ENCODE measurements at places on chromosomes 12 and 14.

DNA sequence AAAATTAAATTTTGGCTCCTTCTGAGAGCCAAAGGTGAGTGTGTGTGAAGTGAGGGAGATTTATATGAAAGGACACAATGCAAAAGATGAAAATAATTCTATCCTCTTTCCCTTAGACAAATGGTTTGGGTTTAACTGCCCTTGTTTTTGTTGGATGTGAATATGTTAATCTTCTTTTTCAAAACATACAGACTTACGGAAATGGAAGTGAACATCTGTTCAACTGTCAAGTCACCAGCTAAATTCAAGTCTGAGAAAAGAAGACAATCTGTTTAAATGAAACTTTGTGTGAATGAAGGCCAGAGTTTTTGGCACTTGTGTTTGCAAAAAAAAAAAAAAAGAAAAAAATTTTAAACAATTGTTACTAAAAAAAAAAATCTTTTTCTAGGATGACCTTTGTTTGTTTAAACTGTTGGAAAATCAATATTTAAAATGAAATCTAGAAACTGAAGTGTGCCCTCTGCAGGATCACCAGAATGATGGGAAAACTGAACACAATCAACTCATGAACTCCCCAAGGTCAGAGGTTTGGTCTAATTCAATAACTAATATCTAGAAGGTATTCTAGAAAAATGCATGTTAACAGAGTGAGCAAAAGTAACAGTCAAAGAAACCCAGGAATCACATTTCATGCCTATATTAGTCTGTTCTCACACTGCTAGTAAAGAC is 448.8 kb downstream of the FLRT2 start:
- DNase-seq: no peak

GRCh38 chr14:100302616-100303015 is 3.6 kb downstream of the SLC25A29 start:
- no peak for DNase-seq

- DNase-seq: no peak
Measured at GRCh38 chr12:53977596-53978445, 3.1 kb upstream of the HOTAIR start.

DNA sequence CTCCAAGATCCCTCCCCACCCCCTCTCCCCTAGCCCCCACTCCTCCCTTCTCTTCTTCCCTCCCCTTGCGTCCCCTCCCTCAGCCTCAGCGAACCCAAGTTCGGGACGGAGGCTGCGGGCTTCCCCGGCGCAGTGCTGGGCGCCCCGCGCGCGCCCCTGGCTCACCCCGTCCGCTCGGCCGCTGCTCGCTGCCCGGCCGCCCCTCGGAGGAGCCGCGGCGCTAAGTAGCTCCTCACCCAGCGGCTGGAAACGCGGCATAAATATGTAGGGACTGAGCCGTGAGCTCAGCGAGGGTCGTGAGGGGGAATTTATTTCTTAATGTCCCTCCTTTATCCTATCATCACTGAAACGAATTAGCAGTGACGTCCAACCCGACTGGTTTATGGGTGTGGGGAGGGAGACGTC is at the start of gene NOS1:
TSS of gene NOS1 (minus strand) at position 280 of the 405 bp plus-strand sequence. CDS start 30,557 bp downstream, outside the sequence.
- no peak for DNase-seq

DNA sequence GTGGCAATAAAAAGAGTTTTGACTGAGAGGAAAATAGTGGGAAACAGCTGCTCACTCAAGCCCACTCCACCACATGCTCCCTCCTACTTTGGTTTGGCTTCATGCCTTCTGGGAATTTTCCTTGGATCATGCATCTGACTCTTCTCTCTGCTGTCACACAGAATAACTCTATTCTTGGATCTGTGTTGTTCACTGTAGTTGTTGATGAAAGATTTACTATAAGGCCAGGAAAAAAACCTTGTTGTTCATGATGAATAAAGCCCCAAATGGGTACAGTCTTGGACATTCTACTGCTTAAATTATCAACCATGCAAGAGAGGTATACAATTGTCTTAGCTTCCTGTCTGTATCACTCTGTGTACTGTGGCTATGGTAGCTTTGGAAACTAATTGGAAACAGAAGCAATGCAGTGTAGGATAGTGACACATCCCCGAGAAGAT is 70.5 kb downstream of the TMX1 start:
- peak; percentile 40 for DNase-seq

- DNase-seq: no peak
Measured at GRCh38 chr12:60920841-60921495, 1325.1 kb downstream of the SLC16A7 start.

DNA sequence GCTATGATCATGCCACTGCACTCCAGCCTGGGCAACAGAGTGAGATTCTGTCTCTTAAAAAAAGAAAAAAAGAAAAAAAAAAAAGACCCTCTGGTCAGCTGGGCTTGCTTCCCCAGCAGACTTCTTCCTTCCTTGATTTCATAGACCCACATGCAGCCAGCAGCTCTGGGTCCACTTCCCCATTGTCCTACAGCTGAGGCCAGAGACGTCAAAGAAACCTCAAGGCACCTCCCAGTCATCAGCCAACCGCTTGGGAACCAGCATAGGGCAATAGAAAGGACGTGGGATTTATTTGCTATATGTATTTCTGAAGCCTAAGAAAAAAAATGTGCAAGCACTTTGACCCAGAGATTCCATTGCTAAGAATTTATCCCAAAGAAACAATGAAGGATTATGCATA is 35.4 kb upstream of the SPPL3 start:
- no peak for DNase-seq

DNA sequence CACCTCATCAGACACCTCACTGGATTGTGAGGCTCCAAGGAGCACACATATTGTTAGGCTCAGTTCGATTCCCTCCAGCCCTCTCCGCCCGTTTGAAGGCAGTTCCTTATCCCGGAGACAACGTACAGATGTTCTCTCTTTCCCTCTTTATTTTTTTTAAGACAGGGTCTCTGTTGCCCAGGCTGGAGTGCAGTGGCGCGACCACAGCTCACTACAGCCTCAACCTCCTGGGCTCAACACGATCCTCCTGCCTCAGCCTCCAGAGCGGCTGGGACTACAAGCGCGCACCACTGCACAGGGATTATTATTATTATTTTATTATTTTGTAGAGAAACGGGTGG is 718 bp upstream of the TROAP start:
- DNase-seq: no peak

DNA sequence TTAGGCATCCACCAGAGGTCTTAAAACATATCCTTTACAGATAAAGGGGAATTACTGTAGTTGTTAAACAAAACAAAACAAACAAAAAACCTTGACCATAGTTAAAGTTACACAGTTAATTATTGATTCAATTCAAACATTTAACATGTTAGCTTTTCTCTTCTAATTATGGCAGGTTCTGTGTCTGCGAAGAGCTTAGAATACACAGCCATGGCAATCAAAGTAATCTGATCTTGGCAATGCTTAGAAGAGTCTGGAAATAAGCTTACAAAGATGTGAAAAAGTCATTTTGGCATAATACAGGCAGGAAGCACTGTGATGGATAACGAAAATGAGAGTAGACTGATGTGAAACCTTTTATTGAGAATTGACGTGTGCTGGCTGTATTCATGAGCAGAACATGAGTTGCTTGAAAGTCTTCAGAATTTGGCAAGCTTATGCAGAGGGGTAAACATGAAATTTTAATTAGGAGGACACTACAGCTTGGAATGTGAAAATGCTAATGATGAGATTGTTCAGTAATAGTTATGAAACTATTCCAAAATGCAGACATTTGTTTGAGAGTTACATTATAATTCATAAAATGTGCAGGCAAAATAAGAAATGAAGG is 629.6 kb downstream of the FSCB start:
- no peak for DNase-seq

- DNase-seq: no peak
Measured at GRCh38 chr12:124474709-124475108, 92.7 kb downstream of the NCOR2 start.

DNA sequence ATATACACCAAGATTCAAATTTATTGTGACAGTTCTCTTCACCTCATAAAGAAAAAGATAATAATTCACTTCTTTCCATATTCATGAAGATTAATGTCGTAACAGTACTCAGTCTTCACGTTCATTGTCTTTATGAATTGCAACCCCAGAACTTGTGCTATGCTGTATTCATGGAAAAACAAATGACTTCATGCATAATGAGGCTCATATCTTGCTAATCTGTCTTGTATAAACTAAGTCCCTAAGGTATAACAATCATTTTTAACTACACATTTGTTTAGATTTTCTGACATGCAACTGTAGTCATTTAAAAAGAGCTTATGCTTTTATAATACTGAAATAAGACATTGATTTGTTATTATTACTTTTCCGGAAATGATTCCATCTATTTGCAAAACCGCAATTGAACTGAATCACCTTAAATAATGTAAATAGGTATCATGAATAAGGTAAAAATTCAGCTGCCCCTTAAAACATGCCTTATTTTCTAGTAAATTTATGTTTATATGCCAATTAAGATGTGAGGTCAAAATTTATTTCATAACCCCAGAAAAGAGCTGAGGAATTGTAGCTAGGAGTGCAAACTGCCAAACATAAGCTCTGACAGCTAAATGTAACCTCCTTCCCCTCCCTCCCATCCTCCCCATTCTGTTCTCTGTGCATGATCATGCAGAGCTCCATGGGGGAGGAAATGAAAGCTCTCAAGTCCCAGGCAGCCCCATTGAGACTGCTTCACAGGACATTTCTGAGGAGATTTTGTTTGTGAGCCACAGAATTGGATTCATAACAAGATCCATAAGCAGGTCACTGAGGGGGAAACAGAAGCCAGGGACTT is 301.6 kb downstream of the ATP23 start:
- DNase-seq: no peak

DNA sequence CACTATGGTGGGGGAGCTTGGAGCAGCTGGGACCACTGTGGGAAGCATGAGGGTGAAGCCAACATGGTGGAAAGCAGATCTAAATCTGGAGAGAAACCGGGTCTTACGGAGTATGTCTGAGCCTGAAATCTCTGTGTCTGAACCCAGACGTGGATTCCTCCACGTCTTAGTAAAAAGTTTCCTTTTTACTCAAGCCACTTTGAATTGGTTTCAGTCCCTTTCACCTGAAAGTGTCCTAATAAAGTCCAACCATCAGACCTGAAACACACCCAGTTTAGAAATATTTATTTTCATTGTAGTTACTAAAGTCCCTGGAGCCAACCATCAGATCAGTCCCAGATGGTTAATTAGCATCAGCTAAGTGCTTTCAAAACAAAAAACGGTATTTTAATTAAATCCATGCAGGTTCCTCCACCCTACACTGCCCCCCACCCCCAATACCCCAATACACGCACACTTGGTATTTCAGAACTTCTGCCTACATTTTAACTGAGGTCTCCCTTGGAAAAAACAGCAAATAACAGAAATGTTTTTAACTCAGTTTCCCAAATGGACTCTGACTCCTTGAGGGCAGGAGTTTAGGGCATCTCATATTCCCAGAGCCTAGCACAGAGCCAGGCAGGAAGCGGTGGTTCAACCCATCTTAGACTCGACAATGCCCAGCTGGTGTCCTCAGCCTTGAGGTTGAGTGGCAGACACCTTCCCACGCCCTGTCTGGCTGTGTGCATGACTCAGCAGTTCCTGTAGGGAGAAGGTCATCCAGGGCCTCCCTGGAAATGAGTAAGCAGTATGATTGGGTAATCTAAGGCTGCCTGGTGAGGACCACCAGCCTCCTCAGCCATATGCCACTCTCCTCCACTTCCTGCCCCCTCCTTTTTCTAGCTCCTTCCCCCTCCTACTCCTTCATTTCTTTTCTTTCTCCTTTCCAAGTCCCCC is 175.8 kb downstream of the TTC8 start:
- DNase-seq: peak; percentile 49

- no peak for DNase-seq
Measured at GRCh38 chr12:25681580-25681979, 128.5 kb upstream of the LMNTD1 start.

DNA sequence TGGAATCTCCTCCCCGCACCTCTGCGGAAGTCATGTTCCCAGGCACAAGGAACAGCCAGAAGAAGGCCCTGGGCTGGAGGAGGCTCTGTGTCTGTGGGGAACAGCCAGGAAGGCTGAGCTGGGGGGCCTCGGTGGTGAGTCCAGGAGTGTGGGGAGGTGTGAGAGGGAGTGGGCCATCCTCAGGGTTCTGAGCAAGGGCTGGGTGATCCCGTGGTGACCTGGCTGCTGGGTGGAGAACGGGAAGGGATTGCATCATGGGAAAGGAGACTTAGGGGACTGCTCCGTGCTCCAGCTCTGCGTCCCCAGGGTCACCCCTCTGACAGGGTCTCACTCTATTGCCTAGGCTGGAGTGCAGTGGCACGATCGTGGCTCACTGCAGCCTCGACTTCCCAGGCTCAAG is 13.8 kb downstream of the AACS start:
- no peak for DNase-seq

GRCh38 chr14:103909531-103910261 is 18.6 kb upstream of the TDRD9 start:
- DNase-seq: no peak

DNA sequence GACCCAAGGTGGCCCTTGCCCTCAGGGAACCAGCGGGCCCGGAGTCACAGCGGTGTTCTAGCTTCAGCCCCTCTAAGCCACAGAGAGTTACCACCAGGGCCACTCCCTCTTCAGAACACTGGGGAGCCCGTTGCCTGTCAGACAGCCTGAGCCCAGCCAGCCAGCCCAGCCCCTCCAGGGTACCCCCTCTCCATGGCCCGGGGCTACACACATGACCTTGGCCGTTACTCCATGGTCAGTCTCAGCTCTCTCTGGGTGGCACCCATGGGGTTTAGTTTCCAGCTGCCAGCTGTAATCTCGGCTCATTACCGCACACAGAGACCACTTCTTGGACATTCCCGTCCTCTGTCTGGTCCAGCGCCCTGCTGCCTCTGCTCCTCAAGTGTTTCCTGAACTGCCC is 35.0 kb downstream of the PPP2R5C start:
- DNase-seq: no peak

GRCh38 chr12:57459055-57459749 is 383 bp upstream of the GLI1 start:
- peak; percentile 87 for DNase-seq

GRCh38 chr12:34186492-34186891 is 164.2 kb downstream of the ALG10 start:
- DNase-seq: no peak

Measured in pulmonary artery endothelial cell (primary cell).